H9 (cell line): ENCODE measurements at places on chromosomes 3 and 15. TPM values are rescaled to one million over a fixed set of nuclear protein-coding genes. Genes with fewer than 3 reads are reported as not detected.

- H3K27ac ChIP-seq, result no peak overlapping the region
- no peaks in the 10 kb centered on the region; the same call in 1 of the 2 replicates for H3K27me3 ChIP-seq
- H3K4me3 ChIP-seq, result no peak overlapping the region
- DNase-seq, result no peak
Observed at GRCh38 chr15:52523192-52523591, 5.5 kb downstream of the MYO5A start.

- no peak for DNase-seq
- no peak overlapping the region for H3K27ac ChIP-seq
- H3K4me1 ChIP-seq, result no peaks in the 10 kb centered on the region
- no peaks in the 10 kb centered on the region for H3K27me3 ChIP-seq
Observed at GRCh38 chr3:187015903-187016638, 85.7 kb downstream of the ST6GAL1 start.

- no peak overlapping the region for H3K4me3 ChIP-seq
- 0 out of 3 replicates have a peak, but pooled peaks cover under 1% of the 10 kb centered on the region for H3K36me3 ChIP-seq
- no peaks in the 10 kb centered on the region for H3K4me1 ChIP-seq
- no peaks in the 10 kb centered on the region for H3K27me3 ChIP-seq
- DNase-seq, result no peak
Observed at GRCh38 chr3:183914856-183915255, 30.2 kb upstream of the PARL start.

Gene ZBED2
- total RNA-seq, result not detected in 2 replicates

GRCh38 chr3:66473692-66474091 is 27.1 kb downstream of the LRIG1 start:
- H3K27ac ChIP-seq, result no peak overlapping the region
- H3K27me3 ChIP-seq, result no peaks in the 10 kb centered on the region
- H3K4me1 ChIP-seq, result peaks cover 35% of the 10 kb centered on the region
- H3K4me3 ChIP-seq, result no peak overlapping the region

DNA sequence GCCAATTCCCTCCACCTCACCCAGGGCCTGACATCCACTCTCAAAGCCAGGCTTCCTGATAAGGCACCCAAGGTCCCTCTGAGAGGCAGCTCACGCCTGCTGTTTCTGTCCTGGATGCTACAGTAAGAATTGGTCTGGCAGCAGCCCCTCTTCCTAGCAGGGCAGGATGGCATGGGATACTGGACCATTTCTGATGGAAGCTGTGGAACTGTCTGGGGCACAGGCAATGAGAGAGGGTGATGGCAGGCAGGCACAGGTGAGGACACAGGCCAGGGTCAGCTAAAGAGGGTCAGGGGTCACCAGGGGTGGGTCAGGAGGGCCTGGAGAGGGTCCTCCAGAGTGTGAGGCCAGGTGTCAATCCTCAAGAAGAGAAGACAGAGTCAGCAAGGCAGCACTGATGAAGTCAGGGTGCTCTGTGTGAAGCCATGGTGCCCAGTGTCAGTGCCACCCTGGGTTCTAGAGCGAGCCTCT is 41.9 kb upstream of the SLC41A3 start:
- no peak overlapping the region; the same call in 2 of the 3 replicates for H3K4me3 ChIP-seq
- peak; percentile 12 for DNase-seq
- no peak overlapping the region for H3K27ac ChIP-seq

DNA sequence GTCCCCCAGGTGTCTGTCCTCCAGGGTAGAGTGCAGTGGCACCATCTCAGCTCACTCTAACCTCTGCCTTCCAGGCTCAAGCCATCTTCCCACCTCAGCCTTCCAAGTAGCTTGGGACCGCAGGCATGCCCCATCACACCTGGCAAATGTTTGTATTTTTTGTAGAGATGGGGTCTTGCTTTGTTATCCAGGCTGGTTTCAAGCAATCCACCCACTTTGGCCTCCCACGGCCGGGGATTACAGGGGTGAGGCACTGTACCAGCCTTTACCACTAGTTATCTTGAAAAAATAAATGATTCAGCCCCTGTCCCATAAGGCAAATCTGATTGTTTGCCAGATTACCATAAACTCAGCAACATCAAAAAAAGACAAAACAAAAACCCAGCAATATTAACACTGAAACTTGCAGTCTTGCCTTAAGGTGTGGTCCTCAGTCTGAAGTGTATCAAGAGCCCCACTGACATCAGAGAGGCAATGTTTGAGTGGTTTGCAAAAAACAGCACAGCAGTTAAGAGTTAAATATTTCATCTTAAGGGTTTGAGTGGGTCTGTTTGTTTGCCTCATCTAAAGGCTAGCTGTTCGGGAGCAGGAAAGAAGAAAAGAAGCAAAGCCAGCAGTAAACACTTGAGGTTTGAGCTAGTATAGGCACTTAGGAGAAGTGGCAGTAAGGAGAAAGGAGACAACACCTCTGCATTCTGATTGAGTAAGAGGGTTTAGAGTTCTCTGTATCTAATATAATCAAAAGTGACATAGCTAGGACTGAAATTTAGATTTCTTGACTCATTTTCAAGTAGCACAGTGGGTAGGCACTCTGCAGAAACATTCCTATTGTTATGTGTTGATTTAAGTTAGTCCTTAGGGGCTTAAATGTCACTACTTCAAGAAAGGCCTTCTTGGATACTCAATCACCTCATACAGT is 26.3 kb upstream of the EDEM1 start:
- H3K27me3 ChIP-seq, result no peaks in the 10 kb centered on the region
- no peaks in the 10 kb centered on the region for H3K36me3 ChIP-seq
- no peak overlapping the region for H3K27ac ChIP-seq
- 0 out of 2 replicates have a peak, but pooled peaks cover 3% of the 10 kb centered on the region for H3K4me1 ChIP-seq
- no peak overlapping the region for H3K4me3 ChIP-seq

- no peak for DNase-seq
- peaks cover 21% of the 10 kb centered on the region; the same call in 1 of the 2 replicates for H3K4me1 ChIP-seq
- H3K4me3 ChIP-seq, result 0 out of 3 replicates have a peak overlapping the region, but pooled peaks have one; percentile 58
- H3K27ac ChIP-seq, result no peak overlapping the region
Observed at GRCh38 chr3:182323898-182324297, 469.4 kb upstream of the ATP11B start.

DNA sequence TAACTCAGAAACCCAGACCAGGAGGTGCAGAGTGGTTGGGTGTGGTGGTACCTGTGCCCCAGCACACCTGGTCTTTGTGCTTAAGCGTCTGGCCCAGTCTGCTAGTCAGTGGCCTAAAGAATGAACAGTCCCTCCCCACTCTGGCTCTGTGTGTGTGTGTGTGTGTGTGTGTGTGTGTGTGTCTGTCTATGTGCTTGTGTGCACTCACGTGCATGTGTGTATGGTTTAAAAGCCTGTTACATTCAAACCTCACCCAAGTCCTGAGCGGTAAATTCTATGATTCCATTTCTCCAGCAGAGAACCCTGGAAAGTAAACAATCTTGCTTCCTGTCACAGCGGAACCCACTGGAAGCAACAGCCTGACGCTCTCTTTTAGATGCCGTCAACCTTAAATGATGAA is 34.2 kb downstream of the EDEM1 start:
- no peak for DNase-seq
- no peaks in the 10 kb centered on the region for H3K27me3 ChIP-seq
- H3K27ac ChIP-seq, result no peak overlapping the region
- H3K36me3 ChIP-seq, result peaks cover 11% of the 10 kb centered on the region
- H3K4me3 ChIP-seq, result no peak overlapping the region

- no peak overlapping the region for H3K27ac ChIP-seq
- DNase-seq, result no peak
- H3K36me3 ChIP-seq, result peaks cover 9% of the 10 kb centered on the region
- H3K4me1 ChIP-seq, result peaks cover 4% of the 10 kb centered on the region; the same call in 1 of the 2 replicates
- H3K4me3 ChIP-seq, result no peak overlapping the region
Observed at GRCh38 chr15:41928637-41929620, 35.1 kb upstream of the SPTBN5 start.

Gene MOBP
- total RNA-seq, result 0.13 TPM in 1 of 2 replicates, not detected in the other

Gene SPATA12
- total RNA-seq, result 0.11 and 0.22 TPM in 2 replicates

DNA sequence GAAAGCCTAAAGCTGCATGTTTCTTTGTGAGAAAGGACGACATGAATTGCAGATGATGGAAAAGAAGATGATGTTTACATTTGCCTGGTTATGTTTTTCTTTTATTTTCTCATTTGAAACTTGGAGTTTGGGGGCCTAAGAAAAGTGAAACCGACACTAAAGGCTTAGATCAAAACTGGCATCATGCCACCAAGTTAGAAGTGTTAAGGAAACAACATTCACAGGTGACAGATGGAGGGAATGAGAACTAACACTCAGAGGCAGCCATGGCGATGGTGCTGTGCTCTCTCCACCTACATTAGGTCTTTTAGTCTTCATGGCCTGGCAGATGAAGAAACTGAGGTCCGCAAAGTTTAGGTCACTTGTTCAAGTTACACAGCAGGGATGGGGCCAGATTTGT is 923.6 kb downstream of the TUSC7 start:
- no peaks in the 10 kb centered on the region for H3K27me3 ChIP-seq
- no peaks in the 10 kb centered on the region for H3K36me3 ChIP-seq
- H3K4me3 ChIP-seq, result no peak overlapping the region
- H3K4me1 ChIP-seq, result no peaks in the 10 kb centered on the region

Gene SLC7A14
- 0.39 and 0.42 TPM in 2 replicates for total RNA-seq

DNA sequence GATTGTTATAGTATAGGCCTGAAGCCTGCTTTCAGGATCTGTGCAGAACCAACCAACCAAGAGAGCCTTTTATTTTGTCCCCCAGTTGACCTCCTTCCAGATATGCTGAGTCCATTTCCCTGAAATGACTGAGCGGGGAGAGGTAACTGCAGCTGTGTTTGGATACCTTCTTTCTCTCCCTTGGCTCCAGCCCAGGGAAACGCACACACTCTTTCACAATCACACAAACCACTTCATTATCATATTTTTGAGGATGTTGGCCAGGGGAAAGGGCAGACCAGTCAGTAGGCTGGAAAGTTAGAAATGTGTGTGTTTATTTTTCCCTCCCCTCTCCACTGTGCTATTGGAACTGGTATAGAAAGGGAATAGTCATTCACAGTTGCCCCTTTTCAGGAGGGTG is 417.7 kb upstream of the TBL1XR1 start:
- H3K36me3 ChIP-seq, result no peaks in the 10 kb centered on the region
- DNase-seq, result no peak
- no peak overlapping the region for H3K4me3 ChIP-seq

GRCh38 chr15:90986790-90987507 is 7.4 kb downstream of the PRC1 start:
- no peak overlapping the region for H3K4me3 ChIP-seq
- peaks cover 20% of the 10 kb centered on the region for H3K36me3 ChIP-seq
- no peak overlapping the region for H3K27ac ChIP-seq
- no peak for DNase-seq
- H3K4me1 ChIP-seq, result no peaks in the 10 kb centered on the region
- no peaks in the 10 kb centered on the region for H3K27me3 ChIP-seq

Gene MRAS
- 10.6 and 10.9 TPM in 2 replicates for total RNA-seq

Gene SLC22A13
- total RNA-seq, result 0.11 TPM in 1 of 2 replicates, not detected in the other

DNA sequence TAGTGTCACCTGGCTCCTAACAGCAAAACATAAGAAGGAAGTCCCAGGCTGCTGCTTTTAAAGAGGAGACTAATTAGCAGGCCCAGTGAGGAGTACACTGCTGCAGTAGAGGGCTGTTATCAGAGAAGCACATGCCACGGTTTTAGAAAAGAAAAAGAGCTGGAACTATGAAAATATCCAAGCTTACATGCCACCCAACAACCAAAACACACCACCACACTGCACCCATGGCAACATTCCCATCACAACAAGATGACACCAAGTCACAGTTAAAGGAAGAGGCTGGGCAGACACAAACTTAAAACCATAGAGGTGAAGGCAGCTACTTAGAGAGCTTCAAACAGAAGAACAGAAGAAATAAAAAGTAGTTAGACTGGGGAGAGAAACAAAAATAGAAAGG is 37.0 kb downstream of the NPTN start:
- H3K36me3 ChIP-seq, result peaks cover 5% of the 10 kb centered on the region; the same call in 2 of the 3 replicates
- peaks cover 11% of the 10 kb centered on the region; the same call in 1 of the 2 replicates for H3K4me1 ChIP-seq
- no peak overlapping the region for H3K27ac ChIP-seq

Gene GOLGA6A
- 0.72 and 0.90 TPM in 2 replicates for total RNA-seq

Gene ANKUB1
- total RNA-seq, result not detected in 2 replicates

Gene CEP63
- 15.0 and 16.2 TPM in 2 replicates for total RNA-seq

Gene RBP2
- total RNA-seq, result not detected in 2 replicates

GRCh38 chr3:56477646-56478045 is 9.4 kb upstream of the ERC2 start:
- no peak for DNase-seq
- H3K4me1 ChIP-seq, result peaks cover 3% of the 10 kb centered on the region; the same call in 1 of the 2 replicates
- H3K4me3 ChIP-seq, result no peak overlapping the region

Gene CPN2
- not detected in 2 replicates for total RNA-seq

DNA sequence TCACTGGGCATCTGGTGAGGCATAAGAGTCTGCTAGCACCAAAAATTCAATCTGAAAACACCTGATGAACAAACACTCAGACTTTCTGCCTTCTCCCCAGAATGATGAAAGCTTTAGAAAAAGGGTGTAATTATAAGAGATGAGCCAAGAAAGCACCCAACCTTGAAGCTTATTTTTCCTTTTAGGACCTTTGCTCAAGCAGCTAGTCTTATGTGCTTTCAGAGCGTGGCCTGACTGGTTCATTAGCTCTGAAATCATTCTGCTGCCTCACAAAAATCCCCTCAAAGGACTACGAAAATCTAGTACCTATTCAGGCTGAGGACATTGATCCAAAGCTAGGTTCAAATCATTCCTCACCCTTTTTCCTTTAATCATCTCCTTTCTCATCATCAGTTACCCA is 662.3 kb downstream of the MAGI1 start:
- no peaks in the 10 kb centered on the region for H3K27me3 ChIP-seq
- H3K4me3 ChIP-seq, result no peak overlapping the region

DNA sequence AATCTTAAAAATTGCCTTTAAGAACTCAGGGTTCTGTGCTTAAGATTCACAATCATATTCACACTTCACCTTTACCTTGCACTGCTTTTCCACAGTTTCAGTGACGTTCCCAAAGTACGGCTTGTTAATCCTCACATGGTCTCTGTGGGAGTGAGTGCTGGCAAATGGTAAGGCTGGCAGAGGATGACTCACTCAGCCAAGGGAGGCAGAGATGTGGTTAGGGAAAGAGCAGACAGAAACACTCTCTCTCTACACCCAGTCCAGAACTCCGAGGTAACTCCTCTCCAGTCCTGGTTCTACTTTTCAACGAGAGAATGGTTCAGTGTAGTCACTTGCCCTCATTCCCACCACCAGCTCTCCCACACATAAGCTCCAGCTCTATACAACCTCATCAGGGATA is 33.1 kb downstream of the RASGRP1 start:
- H3K27ac ChIP-seq, result no peak overlapping the region
- no peak for DNase-seq
- no peaks in the 10 kb centered on the region for H3K4me1 ChIP-seq
- no peak overlapping the region for H3K4me3 ChIP-seq
